Cerebellar nuclear complex (tissue), 1 donor: ENCODE measurements at places on chromosomes 12 and 14.

GRCh38 chr12:89126712-89127111 lies 225.6 kb downstream of the DUSP6 start:
- no peak for DNase-seq

- no peak for DNase-seq
These were observed 39.4 kb downstream of the ZFHX2 start for GRCh38 chr14:23512156-23512555.

DNA sequence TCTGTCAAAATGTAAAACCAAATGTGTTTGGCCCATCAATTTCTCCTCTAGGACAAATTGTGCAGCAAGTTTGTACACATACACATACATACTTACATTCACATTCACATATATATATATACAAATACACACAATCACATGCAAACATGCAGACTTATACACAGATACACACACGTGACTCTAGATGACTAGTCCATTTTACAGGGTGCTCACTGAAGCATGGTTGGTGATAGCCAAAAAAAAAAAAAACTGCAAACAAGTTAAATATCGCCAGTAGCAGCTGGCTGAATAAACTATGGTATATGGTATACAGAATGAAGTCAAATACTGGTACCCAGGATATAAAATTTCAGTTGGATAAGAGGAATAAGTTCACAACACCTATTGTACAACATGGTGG lies 77.9 kb downstream of the SLC25A21 start:
- no peak for DNase-seq

- no peak for DNase-seq
These were observed 1108.8 kb upstream of the SEL1L start for GRCh38 chr14:82642425-82642824.
